Camera-type eye (tissue), 1 donor: ENCODE measurements at places on chromosomes 6 and 20. TPM values are rescaled to one million over a fixed set of nuclear protein-coding genes. Genes with fewer than 3 reads are reported as not detected.

Gene PGBD1
- total RNA-seq = 12.5 TPM

Gene NOTCH4
- 13.6 TPM for total RNA-seq

Gene RIMS1
- 56.7 TPM for total RNA-seq

Gene VSX1
- 131 TPM for total RNA-seq

Gene GABRR1
- 4.6 TPM for total RNA-seq

Gene CDH26
- total RNA-seq = 4.6 TPM
